ENCODE measurements at places on chromosomes 3 and 15.
A peak's percentile ranks its signal among the peaks of the same experiment; 100 is the strongest.

GRCh38 chr3:22988566-22988965 is 214.6 kb upstream of the UBE2E2 start:
- DNase-seq = peak; percentile 24

DNA sequence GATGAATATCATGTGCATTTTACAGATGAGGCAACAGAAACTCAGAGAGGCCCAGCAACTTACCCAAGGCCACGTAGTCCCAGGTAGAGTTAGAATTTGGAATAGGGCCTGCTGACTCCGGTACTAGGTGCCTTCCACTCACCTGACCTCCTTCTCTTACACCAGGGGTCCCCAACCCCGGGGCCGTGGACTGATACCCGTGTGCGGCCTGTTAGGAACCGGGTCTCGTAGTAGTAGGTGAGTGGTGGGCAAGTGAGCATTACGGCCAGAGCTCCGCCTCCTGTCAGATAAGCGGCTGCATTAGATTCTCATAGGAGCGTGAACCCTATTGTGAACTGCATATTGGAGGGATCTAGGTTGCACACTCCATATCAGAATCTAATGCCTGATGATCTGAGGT is 64.8 kb downstream of the SMAD3 start:
- DNase-seq = no peak

GRCh38 chr3:128278130-128278529 is 124.8 kb downstream of the EEFSEC start:
- DNase-seq = no peak

- no peak for DNase-seq
These were observed 355.3 kb upstream of the SLCO3A1 start for GRCh38 chr15:91498046-91498748.

- DNase-seq = no peak
These were observed 16.4 kb downstream of the CLK3 start for GRCh38 chr15:74631935-74632560.

- no peak for DNase-seq
These were observed 1037.9 kb downstream of the ROBO1 start for GRCh38 chr3:78729946-78730345.

GRCh38 chr3:55860049-55860721 is 373.1 kb upstream of the WNT5A start:
- no peak for DNase-seq

GRCh38 chr3:15113471-15113870 is 14.5 kb upstream of the RBSN start:
- peak; percentile 56 for DNase-seq

DNA sequence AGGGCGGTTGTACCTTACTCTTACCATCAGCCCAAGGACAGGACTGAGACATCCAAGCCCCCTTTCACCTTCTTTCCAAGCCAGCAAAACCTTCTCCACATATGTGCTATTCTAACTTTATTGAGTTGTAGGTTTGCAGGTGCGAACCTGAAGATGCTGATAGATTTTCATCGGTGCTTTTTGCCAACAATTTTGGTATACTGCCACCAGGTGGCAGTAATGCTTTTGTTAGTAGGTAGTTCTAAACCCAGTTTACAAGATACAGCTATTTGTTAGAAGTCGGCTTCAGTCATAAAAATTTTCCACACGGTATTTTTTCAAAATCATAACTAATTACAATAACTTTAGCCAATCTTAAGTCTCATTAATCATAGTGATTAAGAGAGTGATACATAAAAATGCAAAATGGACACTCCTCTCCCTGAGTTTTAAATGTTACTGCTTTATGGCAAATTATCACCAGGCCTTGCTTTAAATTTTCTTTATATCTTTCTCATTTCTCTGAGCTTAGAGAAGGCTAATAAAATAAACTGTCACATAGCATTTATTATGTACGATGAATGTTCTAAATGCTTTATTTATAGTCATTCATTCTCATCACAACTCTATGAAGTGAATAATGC is 636 bp downstream of the TBC1D21 start:
- DNase-seq = no peak

DNA sequence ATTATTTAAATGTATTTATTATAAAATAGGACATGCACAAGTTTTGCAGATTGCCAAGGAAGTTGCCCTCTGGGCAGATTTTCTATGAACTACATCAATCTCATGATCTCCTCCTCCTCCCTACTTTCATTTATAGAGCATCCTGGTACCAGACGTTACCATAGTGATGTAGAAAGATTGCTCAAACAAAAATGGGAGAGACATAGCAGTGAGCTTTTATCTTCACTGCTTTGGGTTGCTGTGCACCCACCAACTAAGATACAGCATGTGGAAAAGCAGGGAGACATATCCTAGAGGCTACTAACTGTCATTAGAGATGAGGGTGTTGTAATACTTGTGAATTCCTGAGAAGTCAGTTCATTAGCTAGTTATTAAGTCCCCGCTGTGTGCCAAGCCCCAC is 137.5 kb upstream of the BFSP2 start:
- no peak for DNase-seq

DNA sequence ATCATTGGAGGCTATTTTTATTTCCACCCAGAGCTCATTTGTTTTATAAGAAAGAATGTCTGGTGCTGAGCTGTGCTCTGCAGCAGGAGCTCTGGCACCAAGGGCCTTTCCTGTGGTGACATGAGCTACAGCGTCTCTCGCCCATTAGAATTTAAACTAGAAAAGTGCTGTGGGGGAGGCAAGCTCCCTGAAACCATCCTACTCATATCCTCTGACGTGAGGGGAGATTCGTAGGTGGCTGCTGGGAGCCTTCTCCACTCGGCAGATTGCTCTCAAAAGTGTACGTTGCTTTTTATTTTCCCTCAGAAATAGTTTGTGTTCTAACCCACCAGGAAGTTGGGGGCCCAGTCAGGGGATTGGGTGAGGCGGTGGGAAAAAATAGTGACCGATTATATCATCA is 76.3 kb upstream of the ARHGEF3 start:
- no peak for DNase-seq

DNA sequence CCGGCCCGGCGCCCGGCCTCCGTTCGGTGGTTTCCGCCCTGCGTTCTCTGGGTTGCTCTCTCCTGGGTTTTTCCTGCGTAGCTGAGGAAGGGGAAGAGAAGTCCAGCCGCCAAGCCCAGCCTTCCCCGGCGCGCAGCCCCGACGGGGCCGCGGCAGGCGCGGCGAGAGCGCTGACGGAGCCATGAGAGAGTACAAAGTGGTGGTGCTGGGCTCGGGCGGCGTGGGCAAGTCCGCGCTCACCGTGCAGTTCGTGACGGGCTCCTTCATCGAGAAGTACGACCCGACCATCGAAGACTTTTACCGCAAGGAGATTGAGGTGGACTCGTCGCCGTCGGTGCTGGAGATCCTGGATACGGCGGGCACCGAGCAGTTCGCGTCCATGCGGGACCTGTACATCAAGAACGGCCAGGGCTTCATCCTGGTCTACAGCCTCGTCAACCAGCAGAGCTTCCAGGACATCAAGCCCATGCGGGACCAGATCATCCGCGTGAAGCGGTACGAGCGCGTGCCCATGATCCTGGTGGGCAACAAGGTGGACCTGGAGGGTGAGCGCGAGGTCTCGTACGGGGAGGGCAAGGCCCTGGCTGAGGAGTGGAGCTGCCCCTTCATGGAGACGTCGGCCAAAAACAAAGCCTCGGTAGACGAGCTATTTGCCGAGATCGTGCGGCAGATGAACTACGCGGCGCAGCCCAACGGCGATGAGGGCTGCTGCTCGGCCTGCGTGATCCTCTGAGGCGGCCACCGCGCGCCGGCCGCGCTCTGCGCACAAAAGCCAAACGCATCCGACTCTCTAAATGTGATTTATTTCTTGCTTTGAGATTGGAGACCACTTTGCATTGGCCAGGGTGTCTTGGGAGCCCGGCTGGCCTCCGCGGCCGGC is 727 bp downstream of the RAP2B start:
- DNase-seq = no peak

GRCh38 chr3:9349321-9350117 is 13.3 kb upstream of the THUMPD3 start:
- DNase-seq = no peak

DNA sequence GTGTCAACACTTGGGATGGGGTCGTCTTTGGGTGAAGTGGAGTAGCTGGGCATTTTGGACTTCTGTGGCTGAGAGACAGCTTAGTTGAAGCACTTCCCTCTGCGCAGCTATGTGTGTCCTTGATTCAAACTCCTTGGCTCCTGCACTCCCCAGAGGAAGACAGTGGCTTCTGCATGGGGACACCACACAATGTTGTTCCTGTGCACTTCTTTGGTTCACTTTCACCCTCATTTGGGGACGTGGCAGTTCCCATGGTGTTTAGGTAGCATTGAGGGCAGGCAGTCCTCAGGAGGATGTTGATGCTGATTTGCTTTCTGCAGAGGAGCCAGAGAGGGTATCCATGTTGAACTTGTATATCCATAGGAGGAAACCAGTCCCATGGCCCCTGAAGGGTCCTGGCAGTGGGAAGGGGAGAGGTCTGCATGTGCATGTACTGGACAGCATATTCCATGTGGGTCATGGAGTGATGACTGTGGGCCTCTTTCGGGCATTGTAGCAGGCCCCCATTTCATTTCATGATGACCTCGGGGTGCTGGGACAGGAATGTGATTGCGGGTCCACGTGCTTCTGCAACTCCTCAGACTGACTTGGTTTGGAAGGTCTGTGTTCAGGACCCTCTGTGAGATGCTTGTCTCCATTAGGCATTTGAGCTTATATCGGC is 135.4 kb downstream of the SNRPN start:
- no peak for DNase-seq

- no peak for DNase-seq
These were observed 8.0 kb downstream of the EOMES start for GRCh38 chr3:27714146-27714526.
